ENCODE measurements at places on chromosomes 7 and 10.

DNA sequence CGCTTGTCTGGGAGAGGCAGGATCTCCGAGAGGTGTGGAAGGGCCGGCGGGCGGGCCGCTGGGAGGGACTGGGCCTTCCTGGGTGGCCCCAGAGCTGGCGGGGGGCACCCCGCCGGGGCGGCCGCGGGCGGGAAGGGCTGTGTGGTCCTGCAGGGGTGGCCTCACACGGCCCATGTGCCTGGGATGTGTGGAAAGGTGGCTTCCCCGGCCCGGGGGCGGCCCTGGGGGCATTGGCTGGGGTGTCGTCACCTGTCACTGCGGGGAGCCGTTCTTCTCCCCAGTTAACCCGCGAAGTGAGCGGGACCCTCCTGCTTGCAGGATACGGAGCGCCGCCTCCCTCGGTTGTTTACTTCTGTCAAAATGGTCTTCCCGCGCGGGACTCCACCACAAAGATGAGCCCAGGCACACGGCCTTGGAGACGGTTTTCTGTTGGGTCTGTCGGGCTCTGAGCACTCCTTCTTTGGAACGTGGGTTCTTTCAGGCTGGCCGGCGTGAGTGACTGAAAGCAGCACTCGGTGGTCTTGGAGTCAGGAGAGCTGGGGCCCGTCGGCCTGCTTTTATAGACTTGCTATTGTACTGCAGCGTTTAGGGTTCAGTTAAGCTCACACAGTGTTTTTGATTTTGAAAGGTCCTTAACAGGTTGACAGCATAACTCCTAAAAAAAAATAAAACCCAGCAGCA, 700 bp downstream of the SMC3 start:
- DNase-seq: peak; percentile 60

GRCh38 chr7:102205915-102206314, 80.8 kb upstream of the SH2B2 start:
- no peak for DNase-seq

- DNase-seq: no peak
These were observed 59.5 kb downstream of the FZD1 start for GRCh38 chr7:91323626-91324158.

GRCh38 chr10:103752680-103753248, 102.6 kb downstream of the SH3PXD2A start:
- peak; percentile 43 for DNase-seq

DNA sequence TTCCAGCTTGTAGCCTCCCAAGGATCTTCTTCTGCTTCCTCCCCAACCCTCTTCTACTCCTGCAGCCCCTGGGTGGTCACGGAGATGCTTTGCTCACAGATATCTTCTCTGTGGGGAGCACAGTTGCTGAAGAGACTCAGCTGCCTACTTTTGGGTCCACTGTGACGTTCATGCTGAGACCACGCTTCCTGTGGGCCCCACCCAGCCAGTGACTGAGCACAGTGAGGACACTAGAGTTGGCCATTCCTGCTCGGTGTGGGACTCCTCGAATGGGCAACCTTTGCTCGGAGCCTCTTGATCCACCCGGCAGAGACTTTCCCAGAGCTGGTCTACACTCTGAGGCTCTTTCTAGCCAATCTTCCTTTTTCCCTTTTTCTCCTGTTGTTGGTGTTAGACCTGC, 73.9 kb downstream of the ADRA2A start:
- DNase-seq: no peak

GRCh38 chr10:71763352-71764127, 9.8 kb downstream of the VSIR start:
- no peak for DNase-seq

- no peak for DNase-seq
These were observed 5.7 kb upstream of the GRID1 start for GRCh38 chr10:86372119-86372783.

- DNase-seq: no peak
These were observed 36.2 kb downstream of the VIPR2 start for GRCh38 chr7:159108491-159108890.

DNA sequence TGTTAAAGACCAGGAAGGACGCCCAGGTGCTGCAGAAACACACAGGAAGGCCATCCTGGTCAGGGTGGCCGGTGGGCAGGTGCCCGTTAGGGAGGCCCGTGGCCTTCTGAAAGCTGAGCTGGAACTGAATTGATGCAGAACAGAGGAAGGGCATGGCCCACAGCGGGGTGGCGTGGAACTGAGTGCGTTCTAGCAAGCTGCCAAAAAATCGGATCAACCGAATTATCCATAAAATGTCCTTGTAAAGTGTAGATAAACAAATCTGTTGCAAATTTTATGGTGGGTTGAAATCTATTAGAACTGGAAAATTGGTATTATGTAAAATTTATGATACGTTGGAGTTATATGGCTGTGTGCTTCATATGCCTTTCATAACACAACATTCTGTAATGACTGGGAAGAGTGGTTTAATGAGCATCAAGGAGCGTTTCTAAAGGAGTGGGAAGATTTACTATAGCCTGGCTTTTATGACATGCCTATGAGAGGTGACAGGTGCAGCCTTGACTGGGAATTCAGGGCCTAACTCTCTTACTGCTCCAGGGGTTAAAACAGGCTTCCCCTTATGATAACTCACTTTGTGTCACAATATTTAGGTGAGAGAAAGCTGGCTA, 108.1 kb downstream of the GPR26 start:
- DNase-seq: no peak

DNA sequence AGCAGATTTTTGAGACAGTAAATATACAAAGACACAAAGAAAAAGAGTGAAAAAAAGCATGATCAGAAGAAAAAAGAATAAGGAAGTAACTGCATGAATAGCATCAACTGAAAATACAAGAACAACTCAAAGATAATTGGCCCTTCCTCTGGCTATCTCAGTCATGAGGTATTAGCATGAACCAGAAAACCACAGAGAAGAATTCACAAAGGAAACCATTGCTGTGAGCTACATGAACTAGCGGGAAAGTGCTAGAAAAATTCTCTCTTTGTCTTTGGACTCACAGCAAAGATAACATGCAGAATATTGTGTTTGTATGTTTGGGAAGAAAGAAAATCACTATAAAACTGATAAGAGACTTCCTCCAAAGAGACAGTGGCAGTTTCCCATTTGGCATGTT, 82.9 kb downstream of the SORCS1 start:
- peak; percentile 0 for DNase-seq

Measured in KBM-7 (cell line).